GM23248 (cell line): ENCODE measurements at places on chromosomes 7 and 10. TPM values are rescaled to one million over a fixed set of nuclear protein-coding genes. Genes with fewer than 3 reads are reported as not detected.

The TMEM140 gene
- total RNA-seq = 1.6 and 4.4 TPM in 2 replicates

The SHH gene
- total RNA-seq = not detected in 2 replicates

The CALHM1 gene
- not detected in 2 replicates for total RNA-seq

The PRKCQ gene
- not detected in 2 replicates for total RNA-seq

The AVL9 gene
- total RNA-seq = 12.0 and 13.3 TPM in 2 replicates

The IMPDH1 gene
- 97.3 and 104 TPM in 2 replicates for total RNA-seq

The TMEM273 gene
- not detected in 2 replicates for total RNA-seq

The ANKRD30A gene
- not detected in 2 replicates for total RNA-seq

The C10orf120 gene
- not detected in 2 replicates for total RNA-seq

The METTL27 gene
- 3.5 and 5.3 TPM in 2 replicates for total RNA-seq

The XRCC2 gene
- 0.76 and 1.1 TPM in 2 replicates for total RNA-seq

The PDZD7 gene
- total RNA-seq = 0.54 TPM in 1 of 2 replicates, not detected in the other

The PLPP4 gene
- total RNA-seq = 22.5 and 30.0 TPM in 2 replicates

The NCF1 gene
- total RNA-seq = not detected in 2 replicates

The TNS3 gene
- total RNA-seq = 47.0 and 48.1 TPM in 2 replicates

The BEND7 gene
- total RNA-seq = 5.8 and 6.4 TPM in 2 replicates

The C7orf33 gene
- not detected in 2 replicates for total RNA-seq

The GPR158 gene
- 0.13 TPM in 1 of 2 replicates, not detected in the other for total RNA-seq

The PLCE1 gene
- total RNA-seq = 2.9 and 6.2 TPM in 2 replicates

The PON3 gene
- 1.4 TPM in 1 of 2 replicates, not detected in the other for total RNA-seq

The SMO gene
- total RNA-seq = 14.7 and 16.3 TPM in 2 replicates

The RBM17 gene
- total RNA-seq = 24.1 and 35.7 TPM in 2 replicates

The ACSM6 gene
- not detected in 2 replicates for total RNA-seq

The SYT15 gene
- total RNA-seq = 0.89 and 1.2 TPM in 2 replicates

The TMEM196 gene
- not detected in 2 replicates for total RNA-seq

The MEOX2 gene
- total RNA-seq = not detected in 2 replicates

The PCDH15 gene
- not detected in 2 replicates for total RNA-seq

The CPA5 gene
- total RNA-seq = not detected in 2 replicates

The FFAR4 gene
- total RNA-seq = not detected in 2 replicates

The MYPN gene
- 14.5 and 20.0 TPM in 2 replicates for total RNA-seq

The ADCY1 gene
- total RNA-seq = 0.11 TPM in 1 of 2 replicates, not detected in the other

The COL28A1 gene
- total RNA-seq = not detected in 2 replicates

The ASIC3 gene
- total RNA-seq = 1.1 TPM in 1 of 2 replicates, not detected in the other

The WDR86 gene
- 0.25 TPM in 1 of 2 replicates, not detected in the other for total RNA-seq

The IFIT1 gene
- total RNA-seq = 15.2 and 18.6 TPM in 2 replicates

The SPDYE5 gene
- not detected in 2 replicates for total RNA-seq

The HMX2 gene
- total RNA-seq = not detected in 2 replicates
